ENCODE measurements at places on chromosomes 2 and 18.
A peak's percentile ranks its signal among the peaks of the same experiment; 100 is the strongest.

GRCh38 chr18:48445540-48445939, 36.4 kb upstream of the ZBTB7C start:
- peak; percentile 85 for DNase-seq

DNA sequence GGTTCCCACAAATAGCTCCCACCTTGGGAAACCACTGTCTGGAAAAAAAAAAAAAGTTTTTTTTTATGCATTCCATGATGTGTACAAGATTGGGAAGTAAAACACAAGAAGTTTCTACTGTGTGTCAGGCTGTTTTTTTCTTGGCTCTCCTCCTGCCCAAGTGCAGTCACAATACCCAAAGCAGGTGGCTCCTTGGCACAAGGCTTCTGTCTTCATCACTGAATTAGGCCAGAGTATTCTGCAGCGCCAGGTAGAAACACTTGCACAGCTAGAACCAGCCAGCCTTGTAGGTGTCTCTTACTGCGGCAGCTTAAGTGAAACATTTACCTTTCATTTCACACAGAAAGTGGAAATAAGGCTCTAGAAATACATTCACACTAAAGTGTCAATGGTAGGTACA, 23.8 kb upstream of the MAL start:
- no peak for DNase-seq

DNA sequence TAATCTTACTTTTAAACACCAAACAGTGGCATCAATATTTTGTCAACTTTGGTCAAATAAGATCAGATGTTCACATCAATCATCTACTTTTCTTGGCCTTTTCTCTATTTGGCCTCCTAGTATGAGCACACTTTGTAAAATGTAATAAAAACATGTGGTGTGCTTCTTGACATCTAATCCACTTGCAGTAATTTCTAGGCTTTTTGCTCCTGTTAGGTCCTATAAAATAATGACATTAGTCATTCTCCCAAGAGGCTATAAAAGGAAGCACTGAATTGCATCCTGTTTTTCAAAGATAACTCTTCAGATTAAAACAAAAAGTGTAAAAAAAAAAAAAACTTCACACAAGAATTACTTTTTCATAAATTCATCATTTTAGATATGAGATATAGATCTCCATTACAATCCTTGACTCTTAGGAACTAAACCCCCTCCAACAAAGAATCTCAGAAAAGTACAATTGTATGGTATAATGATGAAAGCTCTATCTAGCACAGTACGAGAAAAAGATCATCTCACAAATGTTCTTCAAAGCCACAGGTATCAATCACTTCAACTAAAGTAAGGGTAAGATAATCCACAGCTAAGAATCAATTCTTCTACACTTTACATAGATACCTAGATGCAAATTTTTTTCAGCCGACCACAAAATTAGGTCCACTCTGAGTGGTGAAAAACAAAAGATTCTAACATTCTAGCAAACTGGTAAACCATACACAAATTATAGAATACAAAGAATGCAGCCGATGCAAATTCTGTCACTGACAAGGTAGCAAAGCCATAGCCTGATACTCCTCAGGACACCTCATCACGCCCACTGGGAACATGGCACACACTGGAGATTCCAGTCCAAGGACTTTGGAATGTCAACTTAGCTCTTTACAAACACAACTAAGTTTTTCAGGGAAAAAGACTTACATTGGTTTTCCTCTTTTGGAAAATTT, 2.7 kb downstream of the BCL2 start:
- no peak for DNase-seq

- no peak for DNase-seq
Observed at GRCh38 chr2:240199133-240199870, 58.8 kb upstream of the OTOS start.

DNA sequence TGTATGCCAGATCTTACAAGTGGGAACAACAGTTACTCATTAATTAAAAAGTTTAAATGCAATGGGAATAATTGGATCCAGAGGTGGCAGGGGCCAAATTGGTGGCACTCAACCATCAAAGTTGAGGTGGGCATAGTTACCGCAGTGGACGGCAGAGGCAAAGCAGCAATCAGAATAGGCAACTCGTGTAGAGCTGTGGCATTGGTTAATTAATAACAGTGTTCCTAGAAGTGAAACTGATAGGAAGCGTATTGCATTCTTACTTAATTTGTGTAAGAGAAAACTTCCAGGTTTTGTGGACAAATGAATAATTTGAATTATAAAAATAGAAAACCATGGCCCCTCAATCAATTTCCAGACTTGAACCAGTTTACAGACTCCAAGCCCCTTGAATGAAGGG, 1068.2 kb upstream of the ACVR2A start:
- no peak for DNase-seq

DNA sequence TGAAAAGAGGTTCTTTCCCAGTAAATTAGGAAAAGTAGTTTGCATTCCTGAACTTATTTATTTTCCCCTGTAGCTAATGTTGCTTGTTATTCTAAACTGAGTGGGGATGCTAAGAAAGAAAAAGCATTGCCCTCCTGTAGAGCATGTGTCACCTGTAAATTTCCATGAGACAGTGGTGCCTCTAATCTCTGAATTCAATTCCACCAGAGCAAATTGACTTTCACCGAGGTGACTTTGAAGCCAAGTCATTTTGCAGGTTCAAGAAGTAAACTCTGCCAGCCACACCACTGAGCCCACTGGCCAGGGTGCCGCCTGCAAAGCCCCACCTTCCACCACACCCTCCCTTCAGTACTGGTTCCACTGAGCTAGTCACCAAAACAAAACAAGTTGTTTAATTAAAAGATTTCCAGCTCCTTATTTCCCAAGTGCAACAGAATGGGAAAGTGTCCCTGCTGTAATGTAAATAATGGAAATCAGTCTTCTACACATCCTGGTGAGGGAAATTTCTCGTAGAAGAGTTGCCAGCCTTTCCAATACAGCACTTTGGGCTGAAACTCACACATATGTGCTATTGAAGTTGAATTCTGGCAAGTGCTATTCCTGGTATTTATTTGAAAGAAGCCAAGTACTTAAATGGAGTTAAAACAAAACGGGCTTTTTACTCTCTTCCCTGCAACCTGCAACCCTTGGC, 254.8 kb downstream of the RNF152 start:
- DNase-seq, result no peak

DNA sequence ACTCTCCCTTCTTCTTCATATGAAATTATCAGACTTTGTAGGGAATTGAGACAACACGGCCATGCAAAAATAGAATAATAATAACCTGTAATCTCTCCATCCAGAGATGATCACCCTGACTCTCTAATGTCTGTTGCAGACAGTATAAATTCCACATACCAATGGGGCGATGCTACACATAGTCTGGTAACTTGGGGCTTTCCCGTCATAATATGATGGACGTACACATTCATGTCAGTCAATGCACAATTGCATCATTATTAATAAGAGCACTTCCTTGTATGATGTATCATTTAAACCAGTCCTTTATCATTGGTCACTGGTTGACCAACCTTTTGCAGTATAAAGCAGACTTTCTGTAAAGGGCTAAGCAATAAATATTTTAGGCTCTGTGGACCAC, 39.5 kb upstream of the SCLY start:
- DNase-seq, result no peak

DNA sequence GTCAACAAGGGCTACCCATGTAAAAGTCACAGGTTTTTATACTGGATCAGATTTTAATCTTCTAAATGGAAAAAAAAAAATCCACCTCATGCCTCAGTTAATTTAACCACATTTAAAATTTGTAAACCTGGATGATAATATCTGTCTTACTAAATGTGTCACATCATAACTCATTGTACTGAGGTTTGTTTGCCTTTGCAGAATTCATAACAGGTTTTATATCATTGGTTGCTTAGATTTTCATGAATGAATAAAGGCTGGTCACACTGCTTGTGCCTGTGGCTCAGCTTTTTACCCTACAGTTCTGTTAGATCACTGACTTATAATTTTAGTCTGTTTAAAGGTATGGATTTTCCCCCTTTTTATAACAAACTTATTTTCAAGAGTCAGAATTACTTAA, 48.9 kb downstream of the PSMD14 start:
- DNase-seq, result no peak

GRCh38 chr2:85772019-85772745, 18.4 kb downstream of the ATOH8 start:
- no peak for DNase-seq

GRCh38 chr2:172427256-172427989, at the start of gene ITGA6:
Gene ITGA6, plus strand, starts transcription at chr2:172427586.
- peak; percentile 47 for DNase-seq

DNA sequence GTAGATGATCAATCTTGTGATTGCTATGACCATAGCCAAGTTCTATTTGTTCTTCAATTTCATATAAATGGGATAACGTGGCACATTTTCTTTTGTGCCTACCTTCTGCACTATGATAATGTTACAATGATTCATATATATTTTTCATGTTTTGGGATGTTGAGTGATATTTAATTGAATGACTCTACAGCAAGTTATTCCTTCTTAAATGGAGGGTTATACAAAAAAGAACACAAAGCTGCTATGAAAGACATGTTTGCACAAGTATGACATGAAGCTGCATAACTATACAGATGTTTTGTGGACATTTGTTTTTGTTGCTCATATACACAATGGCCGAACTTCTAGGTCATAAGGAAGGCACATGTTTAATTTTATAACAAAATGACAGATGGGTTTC, 356.2 kb downstream of the CBLN2 start:
- no peak for DNase-seq

GRCh38 chr2:109659396-109660045, 45.4 kb downstream of the SOWAHC start:
- DNase-seq, result no peak

DNA sequence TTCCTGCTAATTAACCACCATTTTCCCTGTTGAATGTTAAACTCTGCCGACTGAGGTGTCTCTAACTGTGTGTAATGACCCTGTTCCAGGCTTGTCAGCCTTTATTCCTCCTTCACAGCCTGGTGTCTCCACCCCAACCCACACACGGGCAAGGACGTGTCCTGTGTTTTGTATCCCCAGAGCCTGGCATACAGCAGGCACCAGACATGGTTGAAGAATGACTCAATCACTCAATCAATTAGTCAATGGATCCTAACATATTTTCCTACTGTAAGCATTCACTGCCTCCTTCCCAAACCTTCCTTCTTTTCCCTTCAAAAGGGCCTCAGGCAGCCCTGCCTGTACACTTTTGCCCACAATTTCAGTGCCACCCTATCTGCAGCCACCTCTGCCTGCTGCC, 2.7 kb upstream of the TNS1 start:
- no peak for DNase-seq

DNA sequence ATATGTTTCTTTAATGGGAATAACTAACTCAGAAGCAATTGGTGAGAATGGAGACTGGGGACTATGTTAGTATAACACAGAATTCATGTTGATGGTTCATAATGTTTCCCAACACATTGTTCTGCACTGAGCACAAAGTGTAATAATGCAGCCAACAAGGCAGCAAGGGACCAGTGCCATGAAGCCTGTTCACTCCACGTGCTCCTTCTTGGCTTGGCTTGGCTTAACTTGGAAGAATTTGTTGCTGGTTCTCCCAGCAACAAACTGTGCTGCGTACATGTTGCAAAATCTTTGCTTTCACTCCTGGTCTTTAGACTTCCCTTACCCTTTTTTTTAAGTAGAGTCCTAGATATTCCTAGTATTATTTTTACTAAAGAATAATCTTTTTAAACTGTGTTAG, 129.7 kb downstream of the MAP3K20 start:
- no peak for DNase-seq

DNA sequence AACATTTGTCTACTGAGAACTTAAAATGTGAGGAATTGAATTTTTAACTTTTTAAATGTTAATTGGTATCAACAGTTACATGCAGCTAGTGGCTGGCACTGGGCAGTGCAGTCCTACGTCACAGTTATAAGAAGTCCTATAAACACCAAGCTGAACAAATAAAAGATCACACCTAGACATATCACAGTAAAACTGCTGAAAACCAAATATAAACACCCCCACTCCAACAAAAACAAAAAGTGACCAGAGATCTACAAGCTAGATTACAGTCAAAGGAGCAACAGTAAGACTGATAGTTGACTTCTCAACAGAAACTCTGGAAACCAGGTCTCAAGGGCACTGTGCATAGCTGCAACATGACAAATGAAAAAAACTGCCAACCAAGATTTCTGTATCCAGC, 19.4 kb downstream of the TLK1 start:
- DNase-seq, result peak; percentile 38

DNA sequence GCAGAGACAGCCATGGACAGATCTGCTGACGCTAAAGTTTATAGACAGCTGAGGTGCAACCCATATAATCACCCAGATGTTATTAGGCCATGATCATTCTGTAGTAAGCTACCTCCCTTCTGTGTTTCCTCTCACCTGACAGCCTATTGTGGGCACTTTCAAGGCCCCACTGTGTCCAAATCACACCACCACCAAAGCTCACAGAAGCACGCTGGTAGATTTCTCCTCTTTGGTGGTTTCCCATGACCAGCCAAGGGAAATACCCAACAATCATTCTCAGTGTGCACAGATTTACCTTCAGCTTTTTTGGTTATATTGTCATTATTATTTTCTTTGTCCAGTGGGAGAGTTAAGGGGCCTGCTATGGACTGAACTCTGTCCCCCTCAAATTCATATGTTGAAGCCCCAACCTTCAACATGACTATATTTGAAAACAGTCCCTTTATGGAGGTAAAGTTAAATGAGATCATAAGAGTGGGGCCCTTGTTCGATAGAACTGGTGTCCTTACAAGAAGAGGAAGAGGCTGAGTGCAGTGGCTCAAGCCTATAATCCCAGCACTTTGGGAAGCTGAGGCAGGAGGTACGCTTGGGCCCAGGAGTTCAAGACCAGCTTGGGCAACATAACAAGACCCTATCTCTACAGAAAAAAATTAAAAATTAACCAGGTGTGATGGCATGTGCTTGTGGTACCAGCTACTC, 74.0 kb upstream of the MSH6 start:
- DNase-seq, result no peak

DNA sequence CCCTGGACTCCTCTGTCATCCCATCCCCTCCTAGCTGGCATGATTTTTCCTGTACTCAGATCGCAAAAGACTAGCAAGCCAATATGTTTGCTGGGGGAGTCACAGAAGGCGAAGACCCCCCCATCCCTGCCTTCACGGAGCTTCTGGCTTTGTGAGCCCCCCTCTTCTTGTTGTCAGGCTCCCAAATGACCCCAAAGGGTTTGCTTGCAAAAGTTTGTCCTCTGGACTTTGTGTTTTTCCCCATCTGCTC, 169.9 kb downstream of the SMAD7 start:
- no peak for DNase-seq

GRCh38 chr2:126752876-126753275, 96.9 kb downstream of the GYPC start:
- no peak for DNase-seq

GRCh38 chr2:219578811-219579613, 6.9 kb downstream of the INHA start:
- DNase-seq, result no peak

- DNase-seq, result no peak
Observed at GRCh38 chr2:227036527-227036926, 127.5 kb downstream of the COL4A4 start.

GRCh38 chr18:23101861-23102432, 33.3 kb upstream of the CABLES1 start:
- DNase-seq, result no peak
